ENCODE measurements at places on chromosomes 3 and 15. TPM values are rescaled to one million over a fixed set of nuclear protein-coding genes. Genes with fewer than 3 reads are reported as not detected.

DNA sequence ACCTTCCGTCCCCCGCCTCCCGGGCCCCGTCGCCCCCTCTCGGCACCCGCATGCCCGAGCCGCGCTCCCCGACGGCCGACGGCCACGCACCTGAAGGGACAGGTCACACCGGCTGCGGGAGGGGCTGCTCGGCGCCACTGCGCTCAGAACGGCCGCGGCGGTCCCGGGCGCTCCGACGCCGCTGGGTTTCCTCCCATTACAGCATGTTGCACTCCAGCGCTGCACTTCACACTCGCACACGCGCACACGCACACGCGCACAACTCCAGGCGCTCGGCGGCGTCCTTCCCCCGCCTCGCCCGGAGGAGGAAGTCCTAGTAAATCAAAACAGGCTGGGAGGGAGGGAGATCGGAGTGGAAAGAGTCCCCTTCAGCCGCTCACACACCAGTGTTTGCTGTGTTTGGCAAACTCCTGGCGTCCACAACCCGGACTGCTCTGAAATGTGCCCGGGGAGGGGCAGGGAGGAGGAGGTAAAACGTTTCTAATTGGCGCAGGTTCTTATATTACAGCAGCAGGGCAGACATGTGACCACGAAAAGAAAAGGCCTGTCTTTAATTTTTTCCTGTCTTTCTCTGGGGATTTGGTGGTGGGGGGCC is 76.7 kb upstream of the VGLL4 start:
- peak overlapping the region; percentile 82 for H3K4me3 ChIP-seq
- H3K36me3 ChIP-seq = no peaks in the 10 kb centered on the region
- no peaks in the 10 kb centered on the region for H3K27me3 ChIP-seq
- peaks cover 23% of the 10 kb centered on the region for H3K4me1 ChIP-seq

DNA sequence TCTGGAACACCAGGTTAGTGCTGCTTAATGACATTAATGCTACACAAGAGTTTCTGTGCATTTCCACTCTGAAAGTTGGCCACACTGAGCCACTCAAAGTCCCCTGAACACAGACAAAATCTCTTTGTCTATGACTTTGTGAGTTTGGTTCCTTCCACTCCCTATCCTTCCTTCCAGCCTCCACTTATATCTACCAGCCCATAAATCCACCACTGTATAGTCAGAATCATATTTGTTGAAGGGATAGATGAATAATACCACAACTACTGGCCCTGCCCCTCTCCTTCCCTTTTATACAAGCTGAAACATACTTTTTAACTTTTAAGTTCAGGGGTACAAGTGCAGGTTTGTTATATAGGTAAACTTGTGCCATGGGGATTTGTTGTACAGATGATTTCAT is 127.5 kb downstream of the ABHD5 start:
- no peaks in the 10 kb centered on the region for H3K4me1 ChIP-seq
- H3K27me3 ChIP-seq = 0 out of 2 replicates have a peak, but pooled peaks cover 4% of the 10 kb centered on the region
- no peak overlapping the region for H3K4me3 ChIP-seq
- H3K27ac ChIP-seq = no peak overlapping the region

DNA sequence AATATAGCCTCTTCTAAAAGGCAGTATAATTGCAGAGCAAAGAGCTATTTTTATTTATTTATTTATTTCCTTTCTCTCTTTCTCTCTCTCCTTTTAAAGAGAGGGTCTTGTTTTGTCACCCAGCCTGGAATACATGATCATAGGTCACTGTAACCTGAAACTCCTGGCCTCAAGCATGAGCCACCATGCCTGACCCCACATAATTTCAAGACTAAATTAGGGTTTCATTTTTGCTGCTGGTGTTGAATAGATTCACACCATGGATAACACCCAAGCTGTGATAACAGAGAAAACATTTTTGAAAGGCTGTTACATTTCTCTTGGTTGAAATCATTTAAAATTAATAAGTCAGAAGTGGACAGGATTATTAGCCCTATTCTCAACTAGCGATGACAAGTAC is 131.6 kb downstream of the LEKR1 start:
- no peak overlapping the region for H3K27ac ChIP-seq
- no peaks in the 10 kb centered on the region for H3K4me1 ChIP-seq
- no peaks in the 10 kb centered on the region for H3K27me3 ChIP-seq
- H3K4me3 ChIP-seq = no peak overlapping the region
- no peaks in the 10 kb centered on the region for H3K36me3 ChIP-seq
- DNase-seq = no peak

GRCh38 chr15:59174835-59175831 is 31.5 kb upstream of the LDHAL6B start:
- H3K36me3 ChIP-seq = peaks cover 27% of the 10 kb centered on the region
- no peaks in the 10 kb centered on the region for H3K27me3 ChIP-seq
- H3K4me3 ChIP-seq = peak overlapping the region; percentile 38
- peaks cover 43% of the 10 kb centered on the region for H3K4me1 ChIP-seq
- peak; percentile 90 for DNase-seq

The LRTM1 gene
- total RNA-seq = not detected

The NOX5 gene
- total RNA-seq = 0.11 TPM

GRCh38 chr15:25863111-25863967 is at the start of gene ATP10A:
Gene ATP10A (minus strand): TSS chr15:25863327. CDS start chr15:25863096, 231 bp downstream.
- peak within 1 kb of the TSS; percentile 96 for H3K4me3 ChIP-seq
- peak within 1 kb of the TSS; percentile 87 for H3K27ac ChIP-seq
- H3K27me3 ChIP-seq = no peaks in the 10 kb centered on the region

The PDCD10 gene
- 61.7 TPM for total RNA-seq

- DNase-seq = no peak
- H3K27me3 ChIP-seq = no peaks in the 10 kb centered on the region
- H3K4me3 ChIP-seq = no peak overlapping the region
- H3K36me3 ChIP-seq = no peaks in the 10 kb centered on the region
These were observed 604.3 kb downstream of the TAFA4 start for GRCh38 chr3:68328049-68328448.

GRCh38 chr3:196135693-196136639 is 54.1 kb upstream of the TFRC start:
- peaks cover 14% of the 10 kb centered on the region for H3K27me3 ChIP-seq
- no peaks in the 10 kb centered on the region for H3K4me1 ChIP-seq
- H3K27ac ChIP-seq = no peak overlapping the region
- H3K4me3 ChIP-seq = no peak overlapping the region
- DNase-seq = no peak
- no peaks in the 10 kb centered on the region for H3K36me3 ChIP-seq

DNA sequence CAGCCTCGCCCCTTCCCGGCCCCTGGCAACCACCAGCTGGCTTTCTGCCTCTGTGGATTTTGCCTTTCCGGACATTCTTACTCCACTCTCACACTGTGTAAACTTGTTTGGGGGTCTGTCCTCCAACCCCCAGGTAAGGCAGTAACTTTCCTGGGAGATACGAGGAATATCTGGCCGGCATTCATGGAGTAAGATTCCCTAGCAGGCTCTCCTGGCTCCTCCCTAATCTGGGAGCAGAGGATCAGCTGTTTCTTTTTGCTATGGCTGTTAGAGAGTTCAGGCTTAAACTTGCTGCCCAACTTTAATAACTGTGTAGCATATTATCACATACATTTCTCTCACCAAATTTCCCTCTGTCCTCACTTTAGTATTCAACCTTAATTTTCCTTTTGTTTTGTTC is 64.3 kb downstream of the IGF2BP2 start:
- peaks cover 74% of the 10 kb centered on the region for H3K4me1 ChIP-seq
- H3K27ac ChIP-seq = peak overlapping the region; percentile 35
- H3K27me3 ChIP-seq = no peaks in the 10 kb centered on the region
- peak; percentile 40 for DNase-seq

DNA sequence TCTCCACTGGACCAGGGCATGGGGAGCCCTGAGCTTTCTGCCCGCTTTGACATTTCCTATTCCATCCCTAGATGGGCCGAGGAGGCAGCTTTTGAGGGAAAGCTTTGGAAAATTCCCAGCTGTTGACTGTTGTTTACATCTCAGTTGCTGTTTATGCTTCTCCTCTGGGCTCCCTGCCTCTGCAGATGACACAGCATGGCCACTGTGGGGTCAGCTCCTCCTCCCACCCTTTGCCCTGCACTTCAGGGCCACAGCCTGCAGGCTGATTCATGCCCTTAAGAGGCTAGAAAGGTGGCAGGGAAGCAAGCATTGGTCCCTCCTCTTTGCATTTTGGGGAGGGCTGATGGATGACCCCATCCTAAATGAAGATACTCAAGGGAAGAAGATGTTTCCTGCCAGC is 8.5 kb upstream of the CTXND1 start:
- no peak overlapping the region for H3K27ac ChIP-seq
- no peak for DNase-seq
- peaks cover 52% of the 10 kb centered on the region for H3K27me3 ChIP-seq
- no peak overlapping the region for H3K4me3 ChIP-seq
- H3K4me1 ChIP-seq = no peaks in the 10 kb centered on the region
- no peaks in the 10 kb centered on the region for H3K36me3 ChIP-seq

GRCh38 chr3:100984308-100984707 is 8.9 kb downstream of the ABI3BP start:
- no peak for DNase-seq
- H3K27me3 ChIP-seq = no peaks in the 10 kb centered on the region

- peak overlapping the region; percentile 13 for H3K27ac ChIP-seq
- DNase-seq = peak; percentile 42
- H3K36me3 ChIP-seq = no peaks in the 10 kb centered on the region
- peak overlapping the region; percentile 95 for H3K4me3 ChIP-seq
- no peaks in the 10 kb centered on the region for H3K27me3 ChIP-seq
These were observed 1.2 kb upstream of the MME start for GRCh38 chr3:155078711-155079467.

The LMLN gene
- total RNA-seq = 3.4 TPM

The MEX3B gene
- total RNA-seq = 11.4 TPM

The OR5K2 gene
- total RNA-seq = not detected

All from GM23248 (cell line).